ENCODE measurements at places on chromosomes 11 and 22.

DNA sequence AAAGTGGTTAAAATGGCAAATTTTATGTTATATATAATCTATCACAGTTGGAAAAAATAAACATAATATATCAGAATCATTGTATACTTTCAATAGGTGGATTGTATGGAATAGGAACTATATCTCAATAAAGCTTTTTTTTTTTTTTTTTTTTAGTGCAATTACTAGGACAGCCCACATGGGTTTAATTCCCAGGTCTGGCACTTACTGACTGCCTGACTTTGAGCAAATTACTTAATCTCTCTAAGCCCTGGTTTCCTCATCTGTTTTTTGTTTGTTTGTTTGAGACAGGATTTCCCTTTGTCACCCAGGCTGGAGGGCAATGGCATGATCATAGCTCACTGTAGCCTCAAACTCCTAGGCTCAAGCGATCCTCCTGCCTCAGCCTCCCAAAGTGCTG is 26.1 kb upstream of the BAIAP2L2 start:
- no peak for DNase-seq

DNA sequence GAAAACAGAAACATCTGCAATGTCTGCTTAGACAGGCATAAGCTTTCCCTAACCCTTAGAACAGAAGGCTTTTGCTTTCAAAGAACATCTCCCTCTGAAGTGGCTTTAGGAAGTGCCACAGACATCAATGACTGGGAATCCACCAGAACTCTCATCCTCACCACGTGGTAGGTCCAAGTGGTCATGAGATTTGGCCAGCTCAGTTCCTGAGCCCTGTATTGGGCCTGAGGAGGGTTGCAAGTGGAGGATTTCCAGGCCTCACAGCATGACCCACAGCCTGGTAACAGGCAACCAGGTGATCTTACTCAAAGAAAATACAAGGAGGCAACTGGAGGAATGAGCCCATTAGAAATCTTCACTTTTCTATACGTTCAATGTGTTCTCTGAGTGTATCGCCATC is 1.6 kb downstream of the CASP1 start:
- no peak for DNase-seq

- DNase-seq, result no peak
Measured at GRCh38 chr11:38131535-38131934, 1533.5 kb upstream of the RAG2 start.

DNA sequence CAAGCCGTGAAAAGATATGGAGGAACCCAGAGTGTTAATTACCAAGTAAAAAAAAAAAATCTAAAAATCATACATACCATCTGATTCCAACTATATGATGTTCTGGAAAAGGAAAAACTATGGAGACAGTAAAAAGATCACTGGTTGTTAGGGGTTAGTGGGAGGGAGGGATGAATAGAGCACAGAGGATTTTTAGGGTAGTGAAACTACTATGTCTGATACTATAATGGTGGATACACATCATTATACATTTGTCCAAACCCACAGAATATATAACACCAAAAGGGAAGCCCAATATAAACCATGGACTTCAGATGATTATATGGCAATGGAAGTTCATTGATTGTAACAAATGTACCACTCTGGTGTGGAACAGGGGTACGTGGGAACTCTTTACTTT is 74.1 kb downstream of the ENTHD1 start:
- DNase-seq, result no peak

DNA sequence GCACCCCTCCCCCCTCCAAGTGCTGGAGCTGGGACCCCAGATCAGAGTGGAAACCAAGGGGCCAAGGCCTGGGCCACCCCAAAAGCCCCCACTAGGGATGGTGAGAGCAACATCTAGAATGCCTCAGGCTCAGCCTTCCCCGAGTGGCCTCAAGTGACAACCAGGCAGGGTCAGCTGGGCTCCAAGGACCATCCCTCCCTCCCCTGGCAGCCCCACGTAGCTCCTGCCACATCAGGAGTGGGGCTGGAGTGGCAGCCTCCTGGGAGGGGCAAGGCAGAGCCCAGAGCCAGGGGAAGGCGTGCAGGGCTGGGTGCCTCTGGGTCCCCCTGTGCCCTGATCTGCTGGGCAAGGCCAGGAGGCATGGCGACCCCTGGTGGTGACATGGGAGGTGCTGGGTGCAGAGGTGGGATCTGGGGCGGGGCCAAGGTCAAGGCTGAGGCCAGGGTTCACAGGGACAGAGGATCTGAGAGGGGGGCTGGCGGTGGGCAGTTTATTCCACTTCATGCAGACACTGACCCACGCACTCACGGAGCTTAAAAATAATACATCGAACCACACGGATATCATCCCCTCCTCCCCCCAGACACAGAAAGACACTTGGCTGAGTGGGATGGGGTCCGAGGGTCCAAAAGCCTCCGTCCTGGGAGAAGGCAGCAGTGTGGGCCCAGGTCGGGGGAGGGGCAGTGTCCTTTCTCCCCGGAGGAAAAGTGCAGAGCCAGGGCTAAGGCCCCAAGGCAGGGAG is 15.8 kb upstream of the EHD1 start:
- no peak for DNase-seq

DNA sequence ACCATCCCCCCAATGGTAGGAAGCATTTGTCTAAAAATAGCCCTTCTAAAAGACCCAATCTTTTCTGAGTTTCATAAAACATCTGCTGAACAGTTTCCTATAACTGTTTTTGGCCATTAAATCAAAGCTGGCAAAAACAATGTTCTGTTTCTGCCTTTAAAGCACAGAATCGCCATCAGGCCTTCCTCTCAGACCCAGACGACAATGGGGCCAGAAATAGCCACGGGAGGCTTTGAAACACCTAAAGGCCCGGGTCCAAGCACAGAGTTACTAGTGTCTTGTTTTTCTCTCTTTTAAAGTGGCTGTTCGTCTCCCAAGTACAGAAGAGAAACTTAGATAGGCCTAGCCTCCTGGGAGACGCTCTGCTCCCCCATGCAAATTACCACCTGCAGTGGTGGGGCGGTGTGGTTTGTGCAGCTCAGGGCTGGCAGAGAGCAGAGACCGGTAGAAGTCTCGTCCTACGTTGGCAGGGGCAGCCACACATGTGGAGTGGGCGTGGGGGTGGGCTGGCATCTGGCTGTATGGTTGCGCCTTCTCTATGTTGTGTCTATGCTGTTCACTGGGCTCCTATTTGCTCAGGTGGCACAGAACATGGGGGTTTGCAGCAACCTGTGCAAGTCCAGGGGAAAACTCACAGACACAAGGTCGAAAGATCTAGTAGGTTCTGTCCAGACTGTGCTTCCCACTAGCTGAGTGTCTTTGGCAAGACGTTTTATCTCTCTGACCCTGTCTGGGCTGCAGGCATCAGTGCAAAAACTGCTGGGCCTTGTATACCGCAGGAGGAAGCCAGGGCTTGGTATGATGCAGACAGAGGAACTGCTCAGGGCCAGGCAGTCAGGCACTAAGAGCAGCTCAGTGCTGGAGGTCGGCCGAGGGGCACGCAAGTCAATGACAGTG is 23.6 kb upstream of the ETS1 start:
- no peak for DNase-seq

- DNase-seq, result no peak
Measured at GRCh38 chr11:134691985-134692384, 279.9 kb upstream of the B3GAT1 start.

- DNase-seq, result no peak
Measured at GRCh38 chr22:16824716-16825687, at the start of gene XKR3. TSS of gene XKR3 (minus strand) at chr22:16825411. CDS start at chr22:16808073, 17,338 bp downstream.

DNA sequence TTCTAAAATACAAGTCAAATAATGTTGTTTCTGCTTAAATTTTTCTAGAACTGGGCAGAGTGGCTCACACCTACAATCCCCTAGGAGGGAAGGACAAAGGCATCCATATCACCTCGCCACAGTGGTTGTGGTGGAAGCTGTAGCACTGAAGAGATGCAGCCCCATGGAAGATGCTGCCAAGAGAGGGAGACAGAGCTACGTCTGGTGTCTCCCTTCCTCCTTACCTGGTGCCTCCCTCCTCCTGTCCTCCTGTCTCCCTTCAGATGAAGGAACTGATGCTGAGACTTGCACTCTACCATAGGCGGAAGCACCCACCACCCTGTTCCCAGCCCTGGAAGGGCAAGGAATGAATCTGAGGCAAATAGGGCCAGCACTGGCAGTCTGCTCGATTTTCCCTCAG is 22.3 kb downstream of the MMP27 start:
- no peak for DNase-seq
